ENCODE measurements at places on chromosomes 2 and 18.

- no peak for DNase-seq
Observed at GRCh38 chr2:43906448-43907109, 67.8 kb downstream of the ABCG8 start.

DNA sequence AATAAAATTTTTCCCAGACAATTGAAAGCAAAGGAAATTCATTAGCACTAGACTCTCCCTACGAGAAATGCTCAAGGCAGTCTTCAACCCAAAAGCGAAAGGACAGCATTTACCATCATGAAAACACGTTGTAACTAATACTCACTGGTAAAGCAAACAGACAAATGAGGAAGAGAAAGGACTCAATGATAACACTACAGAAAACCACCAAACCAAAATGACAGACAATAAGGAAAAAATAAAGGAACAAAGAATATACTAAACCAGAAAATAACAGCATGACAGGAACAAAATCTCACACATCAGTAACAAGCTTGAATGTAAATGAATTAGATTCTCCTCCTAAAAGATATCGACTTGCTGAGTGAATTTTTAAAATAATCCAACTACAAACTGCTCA, 190.7 kb downstream of the NOL4 start:
- DNase-seq = no peak

DNA sequence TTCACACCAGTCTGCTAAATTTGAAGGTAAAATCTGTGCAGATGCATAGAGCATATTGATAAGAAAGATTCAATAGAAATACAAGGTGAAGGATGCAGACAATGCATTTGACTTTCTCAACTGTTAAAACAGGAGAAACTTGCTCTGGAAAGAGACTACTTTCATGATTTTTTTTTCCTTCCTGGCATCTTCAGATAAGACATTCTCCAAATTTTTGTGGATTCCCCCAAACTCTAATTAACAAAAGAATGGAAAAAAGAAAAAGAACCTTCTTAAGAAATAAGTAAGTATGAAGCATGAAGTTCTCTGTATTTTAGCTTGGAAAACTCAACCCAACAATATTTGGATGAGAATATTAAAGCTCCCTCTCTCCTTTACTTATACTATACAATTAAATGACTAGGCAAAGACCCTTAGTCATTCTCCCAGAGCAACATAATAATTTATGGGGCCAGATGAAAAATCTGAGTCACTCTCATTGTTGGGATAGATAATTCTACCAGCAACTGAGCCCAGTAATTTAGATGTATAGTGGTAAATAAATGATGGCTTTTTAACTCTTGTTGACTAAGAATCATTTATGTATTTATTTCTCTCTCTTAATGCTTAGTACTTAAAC, 298.7 kb upstream of the COL3A1 start:
- no peak for DNase-seq

GRCh38 chr2:238689331-238689730, 158.6 kb upstream of the TWIST2 start:
- DNase-seq = no peak

DNA sequence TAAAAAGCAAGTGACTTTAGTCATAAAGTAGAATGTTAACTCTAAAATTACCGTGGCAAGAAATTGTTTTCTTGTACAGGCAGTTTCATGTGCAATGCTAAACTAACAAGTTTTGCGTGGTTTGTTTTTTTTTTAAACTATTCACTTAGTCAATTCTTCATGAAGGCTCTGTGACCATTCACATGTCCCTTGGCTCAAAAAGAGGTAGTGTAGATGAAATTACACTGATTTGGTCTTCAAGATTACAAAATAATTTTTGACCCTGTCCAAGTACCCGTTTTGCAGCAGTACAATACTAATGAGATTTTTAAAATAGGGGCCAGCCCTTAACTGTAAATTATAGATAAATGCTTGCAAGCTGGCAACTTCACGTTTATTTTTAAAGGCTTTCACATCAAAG, 1.3 kb downstream of the TMEM131 start:
- DNase-seq = no peak

DNA sequence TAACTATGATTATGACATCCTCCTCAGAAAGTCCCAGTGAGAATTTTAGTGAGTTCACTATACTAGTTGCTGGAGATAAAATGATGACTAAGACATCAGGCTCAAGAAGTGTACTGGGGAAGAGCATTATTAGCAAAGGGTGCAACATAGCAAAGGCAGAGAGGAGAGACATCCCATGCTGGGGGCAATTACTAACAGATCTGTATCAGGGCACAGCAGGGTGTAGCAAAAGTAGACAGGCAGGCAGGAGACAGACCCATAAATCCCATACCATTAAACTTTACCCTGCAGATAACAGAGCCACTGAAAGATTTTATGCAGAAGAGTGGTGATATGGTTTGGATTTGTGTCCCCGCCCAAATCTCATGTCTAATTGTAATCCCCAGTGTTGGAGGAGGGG, 161.7 kb downstream of the SP3 start:
- no peak for DNase-seq

DNA sequence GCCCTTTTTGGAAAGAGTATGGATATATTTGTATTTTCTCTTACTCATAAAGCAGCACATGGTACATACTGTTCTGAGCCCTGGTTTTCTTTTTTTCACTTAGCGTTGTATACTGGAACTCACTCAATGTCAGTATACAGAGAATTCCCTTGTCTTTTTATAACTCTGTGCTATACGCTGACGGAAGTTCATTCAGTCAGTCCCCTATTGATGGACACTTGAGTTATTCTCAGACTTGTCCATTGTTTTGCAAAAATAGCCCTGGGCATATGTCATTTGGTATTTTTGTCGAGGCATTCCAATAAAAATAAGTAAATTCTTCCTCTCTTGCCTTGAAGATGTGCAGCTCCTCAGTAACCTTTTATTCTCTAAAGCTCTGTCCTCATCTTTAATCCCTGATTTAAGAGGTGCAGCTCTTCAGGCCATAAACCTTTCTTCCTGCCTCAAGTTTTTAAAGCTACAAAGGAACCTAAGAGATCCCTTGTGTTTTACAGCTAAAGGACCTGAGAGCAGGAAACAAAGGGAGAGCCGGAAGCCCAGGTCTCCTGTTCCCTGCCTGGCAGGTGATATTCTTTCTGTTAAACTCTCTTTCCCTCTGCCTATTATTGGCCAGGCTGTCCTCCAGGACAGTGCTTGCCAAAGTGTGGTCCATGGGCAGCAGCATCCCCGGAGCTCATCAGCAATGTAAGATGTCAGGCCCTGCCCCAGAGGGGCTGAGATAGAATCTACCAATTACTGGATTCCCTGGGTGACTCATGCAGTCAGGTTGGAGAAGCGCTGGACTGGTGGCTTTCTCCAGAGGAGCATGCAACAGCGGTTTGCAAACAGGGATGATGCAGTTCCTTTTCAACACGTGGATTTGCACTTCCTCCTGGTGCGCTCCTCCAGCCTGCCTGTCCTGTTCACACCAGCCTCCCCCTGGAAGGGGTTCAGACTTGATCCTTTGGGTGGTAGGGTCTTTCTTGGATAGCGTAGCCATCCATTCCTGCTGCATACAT, 158.0 kb downstream of the NEDD4L start:
- DNase-seq = no peak

- DNase-seq = peak; percentile 62
Observed at GRCh38 chr2:219571311-219572236, at the start of gene OBSL1. Gene OBSL1 (minus strand): TSS chr2:219571539. CDS start chr2:219571232, 307 bp downstream.

- no peak for DNase-seq
Observed at GRCh38 chr2:41321351-41321750, 726.5 kb upstream of the PKDCC start.

DNA sequence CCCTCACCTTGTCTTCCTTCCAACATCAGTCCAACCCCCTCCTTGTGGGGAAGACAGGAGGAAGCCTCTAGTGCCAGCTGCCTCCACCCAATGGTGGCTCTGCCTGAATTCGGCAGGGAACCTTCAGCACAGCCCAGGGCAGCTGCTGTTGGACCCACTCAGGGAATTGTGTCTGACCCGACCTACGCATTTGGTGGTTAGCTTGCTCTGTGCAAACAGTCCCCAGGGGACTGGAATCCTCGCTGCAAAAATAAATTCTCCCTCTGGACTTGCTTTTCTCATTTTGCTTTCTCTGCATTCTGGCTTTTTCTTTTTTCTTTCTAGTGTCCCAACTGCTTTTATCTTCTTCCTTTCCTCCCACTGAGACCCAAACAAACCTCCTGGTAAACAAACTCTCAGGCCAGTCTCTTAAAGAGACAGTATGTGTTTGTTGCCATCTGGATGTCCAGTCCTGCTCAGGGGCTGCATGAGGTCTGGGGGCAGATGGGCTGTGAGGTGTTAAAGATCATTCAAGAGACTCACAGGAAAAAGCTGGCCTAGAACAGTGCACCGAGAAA, 137.7 kb upstream of the HAAO start:
- DNase-seq = peak; percentile 57

GRCh38 chr2:159497256-159497655, 119.1 kb downstream of the BAZ2B start:
- no peak for DNase-seq

DNA sequence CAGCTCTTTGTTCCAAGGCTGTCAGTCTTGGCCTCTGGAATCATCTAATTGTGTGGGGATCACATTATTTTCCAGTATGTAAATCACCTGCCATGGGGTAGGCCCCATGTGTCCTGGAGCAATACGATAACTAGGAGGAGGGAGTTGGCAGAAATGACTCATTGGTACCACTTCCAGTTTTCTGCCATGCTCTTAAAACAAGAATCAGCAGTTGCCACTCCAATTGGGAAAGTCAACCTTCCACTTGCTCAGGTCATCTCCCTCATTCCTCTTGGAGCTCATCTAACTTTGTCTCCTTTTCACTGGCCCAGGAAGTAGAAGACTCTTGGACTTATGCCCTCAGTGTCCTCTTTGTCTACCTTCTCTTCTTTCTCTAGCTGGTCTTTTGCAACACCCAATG, 487.0 kb downstream of the SLC4A3 start:
- no peak for DNase-seq

DNA sequence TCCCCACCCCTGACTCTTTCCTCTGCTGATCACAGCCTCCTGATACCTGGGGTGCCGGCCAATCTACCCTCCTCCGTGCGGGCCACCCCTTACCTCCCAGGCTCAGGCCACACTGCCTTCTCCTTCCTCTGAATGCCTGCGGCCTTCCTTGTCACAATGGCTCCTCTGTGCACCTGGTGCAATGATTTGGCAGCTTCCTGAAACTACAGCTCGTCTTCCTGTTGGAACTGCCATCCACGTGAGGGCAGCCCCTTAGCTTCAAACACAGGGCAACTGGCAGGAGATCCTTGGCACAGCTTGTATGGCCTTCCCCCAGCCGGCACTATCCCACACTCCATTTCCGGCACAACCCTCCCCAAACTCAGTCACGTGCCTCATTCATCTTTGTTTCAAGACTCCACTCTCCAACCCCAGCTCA, 69.0 kb downstream of the STPG4 start:
- no peak for DNase-seq

DNA sequence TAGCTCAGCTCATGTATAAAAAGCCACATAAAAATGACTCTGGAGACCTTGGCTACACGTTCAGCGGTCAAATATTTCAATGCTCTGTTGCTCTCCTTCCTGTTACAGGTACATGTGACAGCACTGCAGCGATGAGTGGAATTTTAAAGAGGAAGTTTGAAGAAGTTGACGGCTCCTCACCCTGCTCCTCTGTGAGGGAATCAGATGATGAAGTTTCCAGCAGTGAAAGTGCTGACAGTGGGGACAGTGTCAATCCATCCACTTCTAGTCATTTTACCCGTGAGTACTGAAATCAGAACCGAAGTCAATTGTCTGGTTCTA, 125.4 kb downstream of the CSRNP3 start:
- DNase-seq = no peak

GRCh38 chr2:33486544-33486943, 10.1 kb downstream of the RASGRP3 start:
- DNase-seq = no peak

- no peak for DNase-seq
Observed at GRCh38 chr2:186962085-186962747, 113.2 kb upstream of the ZSWIM2 start.

DNA sequence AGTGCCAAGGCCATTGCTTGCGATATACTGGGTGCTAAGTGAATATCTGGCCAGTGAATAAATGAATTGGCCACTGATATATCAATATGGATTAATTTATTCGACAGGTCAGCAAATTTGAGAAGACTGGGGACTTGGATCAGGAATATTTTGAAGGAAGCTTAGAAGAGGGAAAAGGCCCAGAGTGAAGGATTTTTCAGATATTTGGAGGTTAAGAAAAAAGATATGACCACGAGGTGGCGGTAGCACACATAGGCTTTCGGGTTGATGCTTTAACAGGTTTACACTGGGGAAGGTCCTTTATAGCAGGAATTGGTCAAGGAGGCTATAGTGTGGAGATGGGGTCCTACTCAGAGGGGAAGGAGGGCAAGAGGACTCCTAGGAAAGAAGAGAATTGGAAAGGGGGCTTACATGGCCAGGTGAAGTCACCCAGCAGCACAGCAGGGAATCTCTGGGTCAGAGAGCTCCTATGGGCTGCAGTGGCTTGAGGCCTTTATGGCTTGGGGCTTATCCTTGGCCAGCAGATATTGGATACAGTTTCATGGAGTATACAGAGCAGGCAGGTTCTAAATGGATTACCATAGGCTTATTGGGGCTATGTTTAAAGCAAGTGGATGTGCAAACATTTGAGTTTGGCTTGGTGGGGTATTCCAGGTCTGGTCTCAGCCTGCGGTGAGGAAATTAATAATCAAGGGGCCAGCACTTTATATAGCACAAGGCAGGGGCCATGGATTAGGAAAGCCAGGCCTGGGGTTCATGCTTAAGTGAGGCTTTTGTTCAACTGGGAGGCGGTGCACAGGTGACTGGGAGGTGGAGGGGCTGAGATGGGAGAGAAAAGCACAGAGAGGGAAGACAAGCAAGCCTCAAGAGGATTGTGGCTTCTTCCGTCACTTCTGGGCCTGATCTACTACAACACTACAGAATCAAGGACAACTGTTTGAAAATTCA, 9.7 kb downstream of the IL1RN start:
- DNase-seq = no peak

GRCh38 chr18:58990720-58991119, 126.0 kb downstream of the ZNF532 start:
- no peak for DNase-seq
